ENCODE measurements at places on chromosomes 13 and 19. TPM values are rescaled to one million over a fixed set of nuclear protein-coding genes. Genes with fewer than 3 reads are reported as not detected.

DNA sequence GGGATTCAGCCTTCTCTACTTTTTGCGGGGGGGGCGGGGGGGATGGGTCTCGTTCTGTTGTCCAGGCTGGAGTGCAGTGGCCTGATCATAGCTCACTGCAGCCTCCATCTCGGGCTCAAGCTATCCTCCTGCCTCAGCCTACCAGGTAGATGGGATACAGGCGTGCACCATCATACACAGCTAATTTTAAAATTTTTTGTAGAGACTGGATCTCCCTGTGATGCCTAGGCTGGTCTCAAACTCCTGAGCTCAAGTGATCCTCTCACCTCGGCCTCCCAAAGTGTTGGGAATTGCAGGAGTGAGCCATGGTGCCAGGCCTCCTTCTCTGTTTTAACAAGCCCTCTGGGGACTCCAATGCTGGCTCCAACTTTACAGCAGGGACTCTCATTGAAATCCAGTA, 569 bp upstream of the ZNF792 start:
- peaks cover 25% of the 10 kb centered on the region for H3K36me3 ChIP-seq
- H3K4me1 ChIP-seq = peaks cover 38% of the 10 kb centered on the region
- peak overlapping the region; percentile 73 for H3K4me3 ChIP-seq
- no peak overlapping the region for H3K27ac ChIP-seq

GRCh38 chr19:55115446-55116065, 1.9 kb downstream of the PPP1R12C start:
- H3K4me1 ChIP-seq = peaks cover 34% of the 10 kb centered on the region
- peaks cover 8% of the 10 kb centered on the region for H3K27me3 ChIP-seq
- DNase-seq = peak; percentile 50

GRCh38 chr13:76882431-76882830, 3.8 kb downstream of the KCTD12 start:
- H3K27me3 ChIP-seq = peaks cover 7% of the 10 kb centered on the region
- H3K4me1 ChIP-seq = peaks cover 52% of the 10 kb centered on the region
- H3K4me3 ChIP-seq = no peak overlapping the region
- H3K36me3 ChIP-seq = no peaks in the 10 kb centered on the region

DNA sequence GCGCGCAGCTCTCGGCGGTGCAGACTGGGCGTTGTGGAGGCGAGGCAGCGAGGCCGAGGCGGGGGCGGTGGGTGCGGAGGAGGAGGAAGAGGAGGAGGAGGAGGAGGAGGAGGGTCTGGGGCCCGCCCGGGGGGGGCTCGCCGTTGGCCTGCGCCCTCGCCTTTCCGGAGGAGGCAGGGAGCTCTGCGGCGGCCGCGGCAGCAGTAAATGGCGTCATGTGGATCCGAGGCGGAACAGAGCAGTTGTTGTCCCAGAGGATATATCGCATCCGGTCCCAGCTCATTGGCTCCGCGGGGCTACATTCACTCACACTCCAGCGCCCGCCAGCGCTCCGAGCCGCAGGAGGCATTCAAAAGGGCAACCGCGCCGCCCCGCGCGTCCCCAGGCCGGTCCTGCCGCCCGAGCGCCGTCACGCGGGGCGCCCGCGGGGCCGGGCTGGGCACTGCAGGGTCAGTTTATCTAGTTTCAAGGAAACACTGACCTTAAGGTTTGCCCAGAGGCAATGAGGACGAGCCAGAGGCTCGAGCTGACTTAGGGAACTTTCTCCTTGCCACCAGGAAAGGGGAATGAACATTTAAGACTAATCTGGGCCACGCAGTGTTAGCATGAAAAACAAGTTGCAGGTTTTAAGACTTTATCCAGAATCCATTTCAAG, at the start of gene SPRY2:
SPRY2 (minus strand) TSS at position 26 of the 655 bp plus-strand sequence. CDS start 3,421 bp downstream, outside the sequence.
- H3K36me3 ChIP-seq = peaks cover 4% of the 10 kb centered on the region
- peak; percentile 97 for DNase-seq
- no peak within 1 kb of the TSS for H3K27ac ChIP-seq

The PTGIR gene
- total RNA-seq = 24.3 TPM

The ZNF497 gene
- total RNA-seq = 0.08 TPM

The PDX1 gene
- total RNA-seq = not detected

The CBY2 gene
- not detected for total RNA-seq

GRCh38 chr13:105572401-105572800, 963.1 kb downstream of the EFNB2 start:
- H3K4me3 ChIP-seq = no peak overlapping the region
- no peaks in the 10 kb centered on the region for H3K27me3 ChIP-seq
- no peak overlapping the region for H3K27ac ChIP-seq
- no peak for DNase-seq
- H3K4me1 ChIP-seq = peaks cover 8% of the 10 kb centered on the region
- no peaks in the 10 kb centered on the region for H3K36me3 ChIP-seq

- H3K4me1 ChIP-seq = no peaks in the 10 kb centered on the region
- H3K27ac ChIP-seq = no peak overlapping the region
- no peaks in the 10 kb centered on the region for H3K36me3 ChIP-seq
- DNase-seq = no peak
Measured at GRCh38 chr19:35362261-35363000, 4.2 kb downstream of the FFAR3 start.

DNA sequence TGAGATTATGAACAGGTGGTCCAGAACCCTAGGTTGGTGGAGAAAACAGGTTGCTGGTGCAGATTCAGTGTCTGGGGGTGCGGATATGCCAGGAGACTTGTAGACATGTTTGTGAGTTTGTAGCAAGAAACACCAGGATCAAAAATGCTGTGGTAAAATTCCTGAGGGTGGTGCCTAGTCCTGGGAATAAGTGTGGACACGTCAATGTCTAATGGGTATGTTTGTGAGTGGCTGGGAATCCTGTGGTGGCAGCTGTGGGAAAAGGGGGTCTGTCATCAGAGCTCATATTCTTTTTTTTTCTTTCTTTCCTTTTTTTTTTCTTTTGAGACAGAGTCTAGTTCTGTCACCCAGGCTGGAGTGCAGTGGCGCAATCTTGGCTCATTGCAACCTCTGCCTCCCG, 7.2 kb downstream of the ZNF708 start:
- DNase-seq = no peak
- no peak overlapping the region for H3K4me3 ChIP-seq
- H3K36me3 ChIP-seq = peaks cover 78% of the 10 kb centered on the region

GRCh38 chr13:29925457-29926097, 75.2 kb upstream of the UBL3 start:
- no peak overlapping the region for H3K4me3 ChIP-seq
- DNase-seq = peak; percentile 75
- H3K27me3 ChIP-seq = peaks cover 3% of the 10 kb centered on the region
- no peaks in the 10 kb centered on the region for H3K36me3 ChIP-seq
- H3K27ac ChIP-seq = peak overlapping the region; percentile 99
- H3K4me1 ChIP-seq = peaks cover 60% of the 10 kb centered on the region

The FUT1 gene
- 0.09 TPM for total RNA-seq

The RHPN2 gene
- 3.1 TPM for total RNA-seq

GRCh38 chr19:31095100-31095804, 254.0 kb downstream of the TSHZ3 start:
- no peak for DNase-seq
- peaks cover 17% of the 10 kb centered on the region for H3K27me3 ChIP-seq
- H3K36me3 ChIP-seq = no peaks in the 10 kb centered on the region

The KIR3DL1 gene
- total RNA-seq = not detected

The ZNF226 gene
- 25.4 TPM for total RNA-seq

GRCh38 chr19:43687660-43687997, 17.7 kb upstream of the PLAUR start:
- peaks cover 9% of the 10 kb centered on the region for H3K27me3 ChIP-seq
- no peak overlapping the region for H3K27ac ChIP-seq
- H3K36me3 ChIP-seq = peaks cover 16% of the 10 kb centered on the region
- DNase-seq = no peak
- H3K4me1 ChIP-seq = peaks cover 11% of the 10 kb centered on the region

- H3K4me1 ChIP-seq = no peaks in the 10 kb centered on the region
- no peak overlapping the region for H3K27ac ChIP-seq
- no peaks in the 10 kb centered on the region for H3K36me3 ChIP-seq
- DNase-seq = no peak
- no peak overlapping the region for H3K4me3 ChIP-seq
- H3K27me3 ChIP-seq = no peaks in the 10 kb centered on the region
Measured at GRCh38 chr13:79090552-79091124, 315.4 kb downstream of the RBM26 start.

- H3K4me3 ChIP-seq = no peak overlapping the region
- H3K4me1 ChIP-seq = no peaks in the 10 kb centered on the region
Measured at GRCh38 chr19:23867895-23868294, 46.8 kb upstream of the ZNF726 start.

GRCh38 chr13:106318941-106319411, 216.5 kb downstream of the EFNB2 start:
- H3K36me3 ChIP-seq = peaks cover 10% of the 10 kb centered on the region
- peak; percentile 62 for DNase-seq
- peaks cover 10% of the 10 kb centered on the region for H3K27me3 ChIP-seq
- no peak overlapping the region for H3K4me3 ChIP-seq
- H3K4me1 ChIP-seq = peaks cover 14% of the 10 kb centered on the region
- no peak overlapping the region for H3K27ac ChIP-seq

GRCh38 chr13:99966064-99966805, 5.3 kb downstream of the ZIC5 start:
- peaks cover 22% of the 10 kb centered on the region for H3K27me3 ChIP-seq
- no peak for DNase-seq
- H3K27ac ChIP-seq = no peak overlapping the region
- H3K36me3 ChIP-seq = peaks cover 4% of the 10 kb centered on the region
- no peaks in the 10 kb centered on the region for H3K4me1 ChIP-seq

DNA sequence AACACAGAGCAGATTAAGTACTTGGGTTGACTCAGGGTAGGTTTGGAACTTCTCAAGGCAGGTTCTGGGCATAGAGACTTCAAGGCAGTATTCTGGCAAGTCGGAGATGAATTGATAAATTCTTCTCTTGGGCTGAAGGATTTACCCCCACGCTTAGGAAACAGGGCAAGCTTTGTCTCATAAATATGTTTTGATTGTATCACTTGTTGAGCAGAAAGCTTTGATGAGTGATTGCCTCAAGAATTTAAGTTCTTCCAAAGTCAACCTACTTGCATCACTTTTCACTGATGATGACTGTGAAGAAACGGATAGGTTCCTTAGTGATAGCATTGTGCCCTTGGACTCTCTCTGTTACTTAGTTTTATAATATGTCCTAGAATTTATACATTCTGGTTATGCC, 258.6 kb upstream of the DACH1 start:
- H3K4me3 ChIP-seq = no peak overlapping the region
- DNase-seq = no peak
- peaks cover 1% of the 10 kb centered on the region for H3K27me3 ChIP-seq

DNA sequence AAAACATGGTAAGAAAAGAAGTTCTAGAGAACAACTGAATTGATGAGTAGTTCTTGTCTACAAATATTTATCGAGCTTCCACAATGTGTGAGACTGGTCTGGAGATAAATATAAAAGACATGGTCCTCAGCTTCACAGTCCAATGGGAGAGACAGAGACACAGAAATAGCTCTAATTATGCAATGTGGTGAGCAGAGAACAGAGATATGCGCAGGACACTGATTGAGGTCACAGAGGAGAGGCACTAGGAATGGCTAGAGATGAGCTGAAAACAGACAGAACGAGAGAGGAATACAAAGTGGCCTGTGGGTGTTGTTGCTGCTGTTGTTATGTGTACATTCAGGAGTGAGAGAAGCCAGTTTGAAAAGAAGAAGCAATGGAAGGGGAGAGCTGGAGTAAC, 53.2 kb downstream of the GPALPP1 start:
- H3K36me3 ChIP-seq = no peaks in the 10 kb centered on the region
- H3K4me3 ChIP-seq = no peak overlapping the region
- no peak overlapping the region for H3K27ac ChIP-seq
- no peaks in the 10 kb centered on the region for H3K27me3 ChIP-seq

GRCh38 chr13:106493533-106494220, 41.8 kb downstream of the EFNB2 start:
- no peak overlapping the region for H3K27ac ChIP-seq
- peaks cover 30% of the 10 kb centered on the region for H3K36me3 ChIP-seq
- no peak for DNase-seq
- H3K4me1 ChIP-seq = peaks cover 11% of the 10 kb centered on the region
- no peaks in the 10 kb centered on the region for H3K27me3 ChIP-seq

The SPC24 gene
- total RNA-seq = 21.0 TPM

The NRTN gene
- total RNA-seq = not detected

GRCh38 chr13:71355010-71355409, 512.0 kb downstream of the DACH1 start:
- no peaks in the 10 kb centered on the region for H3K4me1 ChIP-seq
- no peaks in the 10 kb centered on the region for H3K36me3 ChIP-seq
- no peak overlapping the region for H3K4me3 ChIP-seq

The ZNF667 gene
- 0.47 TPM for total RNA-seq

GRCh38 chr19:55579766-55580621, 654 bp downstream of the ZNF579 start:
- peaks cover 14% of the 10 kb centered on the region for H3K4me1 ChIP-seq
- H3K36me3 ChIP-seq = peaks cover 22% of the 10 kb centered on the region
- no peak for DNase-seq
- H3K4me3 ChIP-seq = peak overlapping the region; percentile 95

The LILRB3 gene
- not detected for total RNA-seq

- H3K4me3 ChIP-seq = no peak overlapping the region
- H3K27ac ChIP-seq = no peak overlapping the region
- H3K4me1 ChIP-seq = peaks cover 2% of the 10 kb centered on the region
- H3K36me3 ChIP-seq = peaks cover 14% of the 10 kb centered on the region
Measured at GRCh38 chr19:38204096-38204495, 19.9 kb downstream of the DPF1 start.

All from HFFc6 (cell line).